Bronchial epithelial cell (primary cell): ENCODE measurements at places on chromosomes 11 and 22.

DNA sequence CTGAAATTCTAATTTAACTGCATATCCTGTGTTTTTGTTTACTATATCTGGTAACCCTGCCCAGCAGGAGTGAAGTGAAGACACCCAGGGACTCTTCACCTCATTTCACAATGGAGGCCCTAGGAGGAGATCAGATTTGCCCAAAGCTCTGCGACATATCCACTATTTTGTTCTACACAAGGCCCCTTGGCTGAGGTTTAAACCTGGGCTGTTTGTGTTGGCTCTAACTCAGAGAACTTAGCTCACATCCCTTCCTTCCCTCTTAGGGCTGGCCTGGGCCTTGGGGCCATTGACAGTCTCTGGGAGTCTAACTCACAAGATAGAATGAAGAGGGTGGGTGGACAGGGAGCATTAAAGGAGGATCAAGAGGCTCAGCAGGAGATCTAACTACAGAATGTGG, 8.2 kb upstream of the PLA2G3 start:
- no peak for DNase-seq

- DNase-seq: peak; percentile 93
Observed at GRCh38 chr11:8719211-8719649, 36.6 kb downstream of the RPL27A start.

- no peak for DNase-seq
Observed at GRCh38 chr11:123161376-123162030, 33.5 kb downstream of the CLMP start.

DNA sequence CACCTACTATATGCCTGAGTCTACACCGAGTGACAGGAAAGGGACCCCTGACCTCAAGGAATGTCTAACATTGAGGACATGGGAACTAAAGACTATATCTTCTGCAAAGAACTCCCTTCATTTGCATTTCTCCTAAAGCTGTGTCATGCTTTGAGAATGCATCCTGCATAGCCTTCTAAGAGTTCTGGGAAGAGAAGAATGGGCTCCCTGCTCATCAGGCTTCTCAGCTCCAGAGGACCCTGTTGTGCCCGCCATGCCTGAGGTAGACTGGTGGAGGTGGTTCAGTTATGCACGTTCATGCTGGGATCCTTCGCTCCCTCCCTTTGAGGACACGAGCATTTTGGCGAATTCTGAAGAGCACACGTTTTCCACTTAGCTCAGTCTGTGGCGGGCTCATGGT, 63.3 kb downstream of the GRIK4 start:
- DNase-seq: no peak

DNA sequence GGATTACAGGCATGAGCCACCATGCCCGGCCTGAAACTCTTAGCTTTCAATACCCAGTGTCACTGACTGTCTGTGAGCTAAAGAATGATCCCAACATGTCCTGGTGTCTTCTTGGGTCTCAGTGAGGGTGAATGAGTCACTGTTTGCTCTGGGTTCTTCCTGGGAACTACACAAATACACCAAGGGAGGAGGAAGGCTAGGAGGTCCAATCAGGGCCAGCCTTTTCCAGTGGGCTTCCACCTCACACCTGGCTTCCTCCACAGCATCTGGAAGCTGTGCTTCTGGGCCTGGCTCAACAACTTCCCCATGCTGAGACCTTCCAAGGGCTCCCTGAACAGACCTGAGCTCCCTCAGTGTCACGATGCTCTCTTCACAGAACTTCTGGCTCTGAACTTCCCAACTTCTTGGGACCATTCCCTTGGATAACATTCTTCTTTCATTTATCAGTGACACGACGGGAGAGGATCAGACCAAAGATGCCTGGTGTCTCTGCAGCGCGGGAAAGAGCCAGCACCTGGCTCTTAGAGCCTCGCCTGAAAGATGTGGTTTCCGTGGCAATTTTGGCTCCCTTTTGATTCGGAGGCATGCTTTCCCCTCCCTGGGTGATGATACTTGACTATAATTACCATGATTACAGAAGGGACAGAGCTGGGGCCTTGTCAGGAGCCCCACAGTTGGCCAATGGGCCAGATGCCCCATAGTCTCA, 22.3 kb upstream of the CHRM4 start:
- peak; percentile 60 for DNase-seq

GRCh38 chr11:77677138-77677537, 39.5 kb upstream of the CLNS1A start:
- no peak for DNase-seq

DNA sequence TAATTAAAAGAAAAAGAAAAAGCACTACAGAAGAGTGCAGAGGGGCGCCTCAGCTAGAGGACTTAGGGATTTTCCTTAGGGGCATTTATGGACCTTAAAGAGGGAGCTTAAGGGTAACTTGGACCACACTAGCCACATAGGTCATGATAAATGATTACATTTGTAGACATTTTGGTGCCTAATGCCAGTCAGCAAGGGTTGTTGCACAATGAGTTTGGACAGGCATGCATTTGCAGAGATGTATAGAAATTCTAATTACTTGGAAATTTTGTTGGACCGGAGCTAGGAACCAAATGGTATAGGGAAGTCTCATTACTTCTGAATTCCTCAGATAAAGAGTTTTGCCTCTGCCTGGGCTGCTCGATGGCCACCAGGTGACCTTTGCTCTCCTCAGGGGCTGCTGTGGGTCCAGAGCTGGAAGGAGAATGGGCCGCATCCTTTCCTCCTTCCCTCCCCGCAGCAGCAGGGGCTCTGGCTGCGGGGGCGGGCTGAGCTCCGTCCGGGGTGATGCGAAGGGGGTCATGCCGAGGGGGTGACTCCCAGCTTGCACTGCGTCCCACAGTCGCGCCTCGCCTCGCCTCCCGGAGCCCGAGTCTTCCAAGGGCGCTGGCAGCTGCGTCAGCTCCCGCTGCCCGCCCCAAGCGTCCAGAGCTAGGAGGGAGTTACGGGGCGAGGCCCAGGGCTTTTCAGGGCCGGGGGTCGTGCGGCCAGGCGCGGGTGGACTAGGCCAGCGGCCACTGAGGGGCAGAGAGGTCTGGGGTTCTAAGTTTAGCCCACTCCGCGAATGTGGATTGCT, 20.3 kb upstream of the MALAT1 start:
- no peak for DNase-seq

DNA sequence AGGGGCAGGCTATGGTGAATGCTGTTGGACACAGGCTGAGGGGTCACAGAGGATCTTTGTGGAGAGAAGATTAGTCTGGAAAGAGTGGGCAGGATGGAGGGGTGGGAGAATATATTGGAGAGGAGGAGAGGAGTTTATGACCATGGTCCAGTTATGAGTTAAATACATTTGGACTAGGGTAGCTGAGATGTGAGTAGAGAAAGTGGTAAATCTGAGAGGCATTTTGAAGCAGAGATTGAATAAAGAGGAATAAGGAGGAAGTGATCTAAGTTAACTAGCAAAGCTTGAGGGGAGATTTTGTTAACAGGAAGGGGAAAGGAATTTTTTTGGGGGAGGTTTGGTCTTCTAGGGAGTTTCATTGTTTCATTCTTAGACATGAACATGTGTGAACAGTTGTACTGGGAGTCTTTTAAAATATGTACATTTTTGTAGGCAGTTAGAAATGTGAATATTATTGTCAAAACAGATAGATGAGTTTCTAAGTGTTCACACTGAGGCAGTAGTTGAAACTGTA, 43.1 kb upstream of the EED start:
- DNase-seq: no peak

GRCh38 chr22:50246242-50247175, 1.7 kb upstream of the TUBGCP6 start:
- no peak for DNase-seq

DNA sequence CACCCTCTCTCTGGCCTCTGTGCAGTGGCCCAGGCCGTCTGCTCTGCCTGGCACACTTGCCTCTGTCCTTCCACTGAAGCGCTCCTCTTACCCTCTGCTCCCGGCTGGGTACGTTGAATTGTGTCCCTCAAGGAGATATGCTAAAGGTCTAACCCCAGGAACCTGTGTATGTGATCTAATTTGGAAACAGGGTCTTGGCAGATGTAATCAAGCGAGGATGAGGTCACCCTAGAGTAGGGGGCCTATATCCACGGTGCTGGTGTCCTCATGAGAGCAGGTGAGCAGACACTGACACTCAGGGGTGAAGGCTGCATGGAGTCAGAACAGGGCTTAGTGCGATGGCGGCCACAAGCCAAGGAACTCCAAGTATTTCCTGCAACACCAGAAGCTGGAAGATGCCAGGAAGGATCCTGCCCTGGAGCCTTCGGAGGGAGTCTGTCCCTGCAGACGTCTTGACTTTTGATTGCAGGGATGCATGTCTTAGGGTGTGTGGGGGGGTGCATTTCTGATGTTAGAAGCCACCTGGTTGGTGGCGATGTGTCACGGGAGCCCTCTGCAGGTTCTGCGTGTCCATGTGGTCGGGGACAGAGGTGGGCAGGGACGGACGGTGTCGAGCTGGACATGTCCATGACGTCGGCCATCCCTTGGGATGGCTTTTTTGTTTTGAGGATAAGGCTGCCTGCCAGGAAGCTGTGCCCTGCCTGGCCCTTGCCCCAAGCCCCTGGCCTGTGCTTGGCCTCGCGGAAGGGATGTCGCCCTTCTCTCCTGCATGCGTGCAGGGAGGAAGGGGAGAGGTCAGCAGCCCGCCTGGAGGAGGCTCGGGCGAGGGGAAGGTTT, 68.6 kb downstream of the LRP5 start:
- no peak for DNase-seq

- DNase-seq: no peak
Observed at GRCh38 chr22:31922534-31922933, 21.8 kb upstream of the YWHAH start.

DNA sequence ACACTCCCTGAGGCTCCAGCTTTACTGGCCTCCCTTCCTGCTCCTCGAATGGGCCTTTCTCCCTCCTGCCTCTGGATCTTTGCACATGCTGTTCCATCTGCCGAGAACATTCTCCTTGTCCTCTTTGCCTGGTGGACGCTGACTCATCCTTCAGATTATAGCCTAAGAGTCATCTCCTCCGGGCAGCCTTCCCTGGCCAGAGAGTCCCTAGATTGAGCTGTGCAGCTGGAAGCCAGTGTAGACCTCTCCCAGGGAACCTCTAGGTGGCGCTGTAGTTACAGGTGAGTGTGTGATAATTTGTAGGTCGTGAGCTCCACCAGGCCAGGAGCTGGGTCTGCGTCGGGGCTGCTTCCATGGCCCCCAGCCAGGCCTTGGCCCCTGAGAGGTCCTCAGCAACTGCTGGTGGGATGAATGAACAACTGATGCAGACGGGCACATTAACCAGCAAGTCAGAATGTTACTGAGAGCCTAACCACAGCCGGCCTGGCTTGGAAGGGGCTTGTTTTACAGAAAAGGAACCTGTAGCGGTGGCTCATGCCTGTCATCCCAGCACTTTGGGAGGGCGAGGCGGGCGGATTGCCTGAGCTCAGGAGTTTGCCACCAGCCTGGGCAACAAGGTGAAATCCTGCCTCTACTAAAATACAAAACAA, 8.7 kb downstream of the PNPLA5 start:
- DNase-seq: peak; percentile 73

DNA sequence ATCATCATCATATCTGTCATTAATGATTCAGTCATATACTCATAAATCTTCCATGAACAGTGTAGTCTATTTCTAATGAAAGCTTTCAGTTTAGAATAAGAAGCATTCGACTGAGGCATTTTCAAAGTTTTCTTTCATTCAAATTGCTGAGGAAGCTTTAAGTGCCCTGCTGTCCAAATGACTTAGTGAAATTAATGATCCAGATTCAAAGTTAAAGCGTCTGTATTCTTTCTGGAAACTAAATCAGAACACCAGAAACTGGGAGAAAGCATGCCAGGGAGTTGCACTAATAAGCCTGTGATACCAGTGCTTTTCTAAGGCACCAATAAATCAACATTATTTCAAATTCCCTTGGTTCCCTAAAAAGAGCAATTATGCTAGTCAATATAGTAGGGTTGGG, 367.8 kb upstream of the ANO5 start:
- no peak for DNase-seq

DNA sequence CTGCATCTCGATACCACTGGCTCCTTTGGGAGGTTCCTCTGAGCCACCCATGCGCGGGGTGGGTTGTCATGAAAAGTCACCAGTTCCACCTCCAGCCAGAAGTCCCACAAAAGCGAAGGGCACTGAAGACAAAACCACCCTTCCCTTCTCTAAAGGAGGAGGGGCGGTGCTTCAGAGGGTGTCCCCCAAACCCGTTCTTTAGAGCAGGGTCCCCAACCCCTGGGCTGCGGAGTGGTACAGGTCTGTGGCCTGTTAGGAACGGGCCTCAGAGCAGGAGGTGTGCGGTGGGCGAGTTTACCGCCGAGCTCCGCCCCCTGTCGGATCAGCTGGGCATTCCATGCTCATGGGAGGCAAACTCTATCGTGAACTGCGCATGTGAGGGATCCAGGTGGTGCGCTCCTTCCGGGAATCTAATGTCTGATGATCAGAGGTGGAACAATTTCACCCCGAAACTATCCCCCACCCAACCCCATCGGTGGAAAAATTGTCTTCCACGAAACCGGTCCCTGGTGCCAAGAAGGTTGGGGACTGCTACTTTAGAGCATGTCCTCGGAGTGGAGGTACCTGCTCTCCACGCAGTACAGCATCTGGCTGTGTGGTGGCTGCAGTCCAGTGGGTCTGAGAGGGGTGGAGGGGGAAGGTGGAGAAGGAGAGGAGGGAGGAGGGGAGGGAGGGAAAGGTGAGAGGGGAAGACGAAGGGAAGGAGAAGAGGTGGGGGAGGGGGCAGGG, 72.9 kb upstream of the SEPTIN5 start:
- DNase-seq: peak; percentile 29

DNA sequence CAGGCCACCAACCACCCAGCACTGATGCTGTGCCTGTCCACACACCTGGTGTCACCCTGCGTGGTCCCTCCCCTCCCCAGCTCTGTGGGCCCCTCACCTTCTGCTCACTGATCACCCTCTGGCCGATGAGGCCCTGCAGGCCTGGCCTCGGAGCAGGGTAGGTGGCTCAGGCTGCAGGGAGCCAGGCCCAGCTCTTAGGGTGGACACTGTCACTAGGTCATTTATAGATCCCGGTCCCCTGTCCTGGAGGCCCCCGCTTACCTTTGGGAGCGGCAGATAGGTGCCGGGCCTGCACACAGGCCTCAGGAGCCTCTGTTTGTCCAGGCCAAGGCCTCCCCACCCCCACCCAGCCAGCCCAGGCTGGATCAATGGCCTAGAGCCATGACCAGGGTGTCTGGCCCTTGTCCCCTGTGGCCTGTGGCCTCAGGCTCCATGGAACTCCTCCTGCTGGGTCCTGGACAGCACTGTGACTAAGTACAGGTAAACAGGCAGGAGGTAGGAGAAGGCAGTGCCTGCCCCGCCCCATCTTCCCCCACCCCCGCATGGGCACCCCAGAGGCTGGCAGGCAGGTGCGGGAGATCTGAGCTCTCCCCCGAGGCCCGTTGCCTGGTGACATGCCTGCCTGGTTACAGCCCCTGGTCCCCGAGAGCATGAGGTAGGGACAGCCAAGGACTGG, at the start of gene TMPRSS6:
TMPRSS6 (minus strand) TSS at position 472 of the 676 bp plus-strand sequence. CDS start 6,296 bp downstream, outside the sequence.
- DNase-seq: no peak

GRCh38 chr11:271319-271715, 6.9 kb upstream of the NLRP6 start:
- no peak for DNase-seq
